ENCODE measurements at places on chromosomes 1 and 21. TPM values are rescaled to one million over a fixed set of nuclear protein-coding genes. Genes with fewer than 3 reads are reported as not detected.

Gene GPBP1L1
- 146 TPM for total RNA-seq

DNA sequence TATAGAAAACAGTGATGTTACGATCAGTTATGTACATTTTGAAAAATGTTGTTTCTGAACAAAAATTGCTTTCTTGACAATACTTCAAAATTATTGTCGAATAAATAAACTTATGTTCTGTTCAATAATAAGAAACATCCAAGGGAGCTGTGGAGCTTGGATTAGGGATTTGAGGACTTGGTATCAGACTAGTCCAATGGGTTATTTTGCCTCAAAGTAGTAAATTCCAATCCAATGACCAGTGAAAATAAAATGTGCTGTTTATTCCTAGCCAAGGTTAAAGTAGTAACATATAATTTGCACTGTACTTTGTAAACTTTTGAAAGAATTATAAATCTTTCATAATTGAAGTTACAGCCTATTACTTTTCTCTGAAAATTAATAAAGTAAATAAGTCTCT is 79.1 kb upstream of the IVNS1ABP start:
- H3K27ac ChIP-seq = no peak overlapping the region
- no peaks in the 10 kb centered on the region for H3K36me3 ChIP-seq
- no peaks in the 10 kb centered on the region for H3K27me3 ChIP-seq

Gene OR2M3
- total RNA-seq = not detected

Gene FCGR2B
- 19.7 TPM for total RNA-seq

- no peak overlapping the region for H3K27ac ChIP-seq
- H3K36me3 ChIP-seq = peaks cover 5% of the 10 kb centered on the region
- no peaks in the 10 kb centered on the region for H3K4me1 ChIP-seq
- H3K4me3 ChIP-seq = no peak overlapping the region
- DNase-seq = no peak
- H3K27me3 ChIP-seq = no peaks in the 10 kb centered on the region
Measured at GRCh38 chr1:245085508-245086095, 69.2 kb upstream of the KIF26B start.

Gene RGL1
- total RNA-seq = 30.7 TPM

DNA sequence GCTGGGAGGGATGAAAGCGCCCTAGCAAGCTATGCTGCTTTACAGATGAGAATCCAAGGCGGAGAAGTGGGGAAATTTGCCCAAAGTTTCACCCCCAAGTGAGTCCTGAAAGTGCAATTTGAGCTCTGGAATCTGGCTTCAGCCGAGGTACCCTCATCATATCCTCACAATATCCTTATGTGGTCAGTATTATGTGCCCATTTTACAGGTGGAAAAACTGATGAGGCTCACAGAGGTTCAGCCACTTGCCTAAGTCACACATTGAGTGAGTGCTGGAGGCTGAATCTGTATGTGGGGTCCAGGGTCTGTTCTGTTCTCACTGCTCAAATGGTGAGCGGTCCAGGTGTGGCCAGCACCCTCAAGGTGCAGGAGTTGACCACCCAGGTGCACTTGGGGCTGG is 85.3 kb downstream of the MATN1 start:
- DNase-seq = no peak
- peaks cover 2% of the 10 kb centered on the region for H3K27me3 ChIP-seq
- no peak overlapping the region for H3K4me3 ChIP-seq
- no peaks in the 10 kb centered on the region for H3K4me1 ChIP-seq
- no peak overlapping the region for H3K27ac ChIP-seq

DNA sequence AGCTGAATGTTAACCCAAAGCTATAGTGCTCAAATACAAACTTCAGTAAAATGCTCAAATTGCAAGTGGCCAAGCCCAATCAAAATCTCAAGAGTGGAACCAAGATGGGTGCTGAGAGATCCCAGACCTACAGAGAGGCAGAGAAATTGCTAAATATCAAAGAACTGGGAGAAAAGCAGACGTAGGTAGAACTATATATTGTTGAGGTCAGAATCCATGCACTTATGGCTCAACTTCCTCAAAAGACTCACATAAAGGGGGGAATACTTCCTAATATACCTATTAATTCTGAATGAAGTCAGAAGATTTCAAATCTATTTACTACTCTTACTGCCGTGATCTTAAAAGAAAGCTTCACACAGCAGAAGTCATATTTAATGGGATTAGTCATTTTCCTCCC is 65.2 kb downstream of the PUM1 start:
- no peak for DNase-seq
- no peaks in the 10 kb centered on the region for H3K36me3 ChIP-seq
- H3K27ac ChIP-seq = no peak overlapping the region
- no peak overlapping the region for H3K4me3 ChIP-seq
- no peaks in the 10 kb centered on the region for H3K27me3 ChIP-seq
- H3K4me1 ChIP-seq = no peaks in the 10 kb centered on the region

Gene CDK11A
- total RNA-seq = 37.3 TPM

Gene COG2
- 30.7 TPM for total RNA-seq

DNA sequence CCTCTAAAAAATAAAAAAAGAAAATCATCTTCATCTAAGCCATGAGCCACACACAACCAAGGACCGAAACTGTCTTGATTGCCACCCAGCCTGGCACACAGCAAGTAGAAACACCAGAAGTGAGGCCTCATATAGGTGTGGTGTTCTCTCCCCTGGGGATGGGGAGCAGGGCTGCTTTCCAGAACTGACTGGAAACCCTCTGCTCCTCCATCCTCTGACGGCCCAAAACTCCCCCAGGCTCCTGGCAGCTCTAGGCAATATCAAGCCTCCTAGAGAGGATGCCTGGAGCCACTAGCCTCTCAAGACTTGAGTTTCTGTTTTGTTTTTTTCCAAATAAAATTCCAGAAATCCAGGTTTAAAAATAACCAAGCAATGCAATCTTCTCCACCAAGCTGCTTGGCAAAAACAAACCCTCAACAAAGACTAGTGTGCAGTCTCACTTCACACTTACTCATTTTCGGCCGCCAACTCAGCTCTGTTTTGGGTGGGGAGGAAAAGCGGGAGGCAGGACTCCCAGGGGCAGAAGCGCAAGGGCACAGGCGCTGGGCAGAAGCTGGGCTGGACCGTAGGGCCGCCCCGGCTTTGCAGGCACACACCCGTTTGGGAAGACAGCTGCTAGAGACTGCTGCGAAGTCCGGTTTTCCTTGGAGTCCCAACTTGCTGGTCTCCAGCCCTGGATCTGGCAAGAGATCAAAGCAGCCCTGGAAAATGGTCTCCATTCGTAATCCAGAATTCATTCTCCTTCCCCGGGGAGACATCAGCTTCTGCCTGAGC is 78.2 kb upstream of the CAPZB start:
- no peaks in the 10 kb centered on the region for H3K36me3 ChIP-seq
- no peak for DNase-seq
- H3K4me3 ChIP-seq = no peak overlapping the region
- no peaks in the 10 kb centered on the region for H3K27me3 ChIP-seq

Gene HSD3B2
- total RNA-seq = not detected
